AG08395 (cell line): ENCODE measurements at places on chromosomes 6 and 20.
A peak's percentile ranks its signal among the peaks of the same experiment; 100 is the strongest.

DNA sequence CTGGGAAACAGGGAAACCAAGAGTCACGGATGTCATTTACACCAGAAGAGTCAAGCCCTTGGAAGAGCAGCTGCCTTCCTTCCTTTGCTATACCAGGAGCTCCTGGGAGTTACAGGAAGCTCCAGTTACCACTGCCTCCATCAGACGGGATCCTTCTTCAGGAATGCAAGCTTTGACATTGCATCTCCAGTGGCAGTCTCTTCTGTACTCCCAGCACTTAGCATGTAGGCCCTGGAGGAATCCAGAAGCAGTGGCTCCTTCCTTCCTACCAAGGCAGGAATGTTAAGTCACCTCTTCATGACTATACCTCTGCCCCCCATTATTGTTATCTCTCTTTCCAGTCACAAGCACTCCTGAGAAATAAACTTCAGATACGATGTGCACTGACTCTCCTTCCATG lies 836.0 kb downstream of the MAFB start:
- DNase-seq = no peak

DNA sequence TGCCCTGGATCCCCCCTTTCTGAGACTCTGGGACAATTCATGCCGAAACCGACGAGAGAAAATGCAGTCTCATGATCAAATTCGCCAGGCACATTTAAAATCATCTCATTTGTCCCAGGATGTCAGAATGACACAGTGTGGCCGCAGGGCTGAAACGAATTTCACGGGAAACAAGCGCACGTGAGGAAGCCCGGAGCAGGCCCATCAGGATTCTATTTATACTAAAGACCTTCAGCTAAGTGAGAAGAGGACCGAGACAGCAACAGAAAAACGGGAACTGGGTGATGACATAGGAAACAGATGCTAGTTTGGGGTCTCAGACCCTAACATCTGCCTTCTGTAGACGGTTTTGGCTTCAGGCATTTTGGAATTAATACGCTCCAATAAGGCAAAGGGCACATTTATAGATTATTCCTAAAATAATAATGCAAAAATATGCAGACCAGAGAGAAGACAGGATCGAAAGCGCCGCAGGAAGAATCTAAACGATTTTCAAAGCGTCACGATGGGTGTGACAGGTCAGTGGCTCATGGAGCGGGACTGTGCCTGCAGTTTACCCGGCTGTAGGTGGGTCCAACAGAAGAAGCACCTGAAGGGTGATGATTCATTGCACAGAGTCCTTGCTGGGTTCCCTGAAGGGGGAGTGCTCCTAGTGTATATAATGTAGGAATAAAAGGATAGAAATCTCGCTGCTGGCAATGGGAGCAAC lies 80.8 kb upstream of the MPC1 start:
- no peak for DNase-seq

- DNase-seq = no peak
These were observed 6.5 kb upstream of the RAET1G start for GRCh38 chr6:149929422-149929821.

DNA sequence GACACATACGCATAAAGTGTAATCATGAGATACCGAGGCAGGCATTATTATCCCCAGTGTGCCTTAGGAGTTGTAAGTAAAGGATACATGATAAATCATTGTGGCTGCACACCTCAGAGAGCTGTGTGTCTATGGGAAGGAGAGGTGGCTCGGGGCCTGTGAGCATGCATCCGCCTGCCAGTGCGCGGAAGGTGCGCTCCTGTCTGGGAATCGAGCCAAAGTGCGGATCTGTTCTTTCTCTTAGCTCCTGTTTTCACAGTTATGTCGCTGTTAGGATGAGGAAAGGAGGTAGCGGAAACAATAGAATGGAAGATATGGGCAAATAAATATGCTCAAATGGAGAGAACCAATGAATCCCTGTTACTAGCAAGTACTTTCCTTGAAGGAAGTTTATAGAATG lies 98.0 kb downstream of the ANKRD6 start:
- no peak for DNase-seq

DNA sequence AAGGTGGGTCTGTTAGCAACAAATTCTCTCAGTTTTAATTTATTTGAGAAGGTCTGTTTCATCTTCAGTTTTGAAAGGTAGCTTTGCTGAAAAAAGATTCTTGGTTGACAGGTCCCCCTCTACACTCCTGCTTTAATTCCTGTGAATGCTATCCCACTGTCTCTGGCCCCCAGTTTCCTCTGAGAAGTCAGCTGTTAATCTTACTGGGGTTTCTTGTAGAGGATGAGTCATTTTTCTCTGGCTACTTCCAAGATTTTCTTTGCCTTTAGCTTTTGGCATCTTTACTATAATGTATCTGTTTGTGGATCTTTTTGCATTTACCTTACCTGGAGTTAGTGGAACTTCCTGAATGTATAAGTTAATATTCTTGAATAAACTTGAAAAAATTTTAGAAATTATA lies 122.7 kb downstream of the MMS22L start:
- no peak for DNase-seq

- DNase-seq = peak; percentile 61
These were observed 353 bp downstream of the TRAM2 start for GRCh38 chr6:52576392-52577021.

GRCh38 chr6:68728159-68728979 lies 93.3 kb downstream of the ADGRB3 start:
- no peak for DNase-seq

- no peak for DNase-seq
These were observed 4.5 kb upstream of the PXMP4 start for GRCh38 chr20:33724439-33725094.

- DNase-seq = no peak
These were observed 39.5 kb downstream of the SPDEF start for GRCh38 chr6:34516391-34517324.

- DNase-seq = peak; percentile 27
These were observed 96.9 kb downstream of the FAM120B start for GRCh38 chr6:170403451-170403850.

- no peak for DNase-seq
These were observed 49.4 kb downstream of the TMEM242 start for GRCh38 chr6:157273756-157274470.
